ENCODE measurements at places on chromosomes 6 and 20.

DNA sequence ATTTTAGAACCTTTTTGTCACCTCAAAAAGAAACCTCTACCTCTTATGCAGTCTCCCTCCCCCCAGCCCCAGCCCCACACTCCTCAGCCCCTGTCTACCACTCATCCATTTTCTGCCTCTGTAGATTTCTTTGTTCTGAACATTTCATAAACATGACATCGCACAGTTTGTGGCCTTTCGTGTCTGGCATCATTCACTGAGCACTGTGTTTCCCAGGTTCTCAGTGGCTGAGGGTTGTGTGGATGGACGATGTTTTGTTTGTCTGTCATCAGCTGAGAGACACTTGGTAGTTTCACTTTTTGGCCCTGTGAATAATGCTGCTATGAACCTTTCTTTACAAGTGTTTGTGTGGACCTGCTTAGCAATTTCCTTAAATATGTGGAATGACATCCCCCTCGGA, 64.5 kb downstream of the FAM120B start:
- no peak for DNase-seq

- peak; percentile 40 for DNase-seq
Observed at GRCh38 chr6:111230351-111231089, 143.2 kb downstream of the SLC16A10 start.

DNA sequence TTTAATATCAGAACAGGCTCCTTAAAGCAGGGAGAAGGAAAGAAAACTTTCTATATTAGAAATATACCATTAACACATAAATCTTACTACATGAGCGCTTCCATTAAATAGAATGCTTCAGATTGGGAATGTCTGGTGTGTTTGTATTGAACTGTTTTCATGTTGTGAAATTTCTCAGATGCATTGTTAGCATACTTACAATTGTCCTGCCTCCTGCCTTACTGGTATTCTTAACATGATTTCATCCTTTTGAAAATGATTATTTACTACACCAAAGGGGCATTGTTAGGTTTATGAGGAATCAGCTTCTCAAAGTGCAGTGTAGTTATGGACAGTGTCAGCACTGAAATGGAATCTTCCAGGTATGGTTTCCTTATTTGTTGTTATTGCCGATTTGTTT, 145.6 kb downstream of the MTFR2 start:
- no peak for DNase-seq

DNA sequence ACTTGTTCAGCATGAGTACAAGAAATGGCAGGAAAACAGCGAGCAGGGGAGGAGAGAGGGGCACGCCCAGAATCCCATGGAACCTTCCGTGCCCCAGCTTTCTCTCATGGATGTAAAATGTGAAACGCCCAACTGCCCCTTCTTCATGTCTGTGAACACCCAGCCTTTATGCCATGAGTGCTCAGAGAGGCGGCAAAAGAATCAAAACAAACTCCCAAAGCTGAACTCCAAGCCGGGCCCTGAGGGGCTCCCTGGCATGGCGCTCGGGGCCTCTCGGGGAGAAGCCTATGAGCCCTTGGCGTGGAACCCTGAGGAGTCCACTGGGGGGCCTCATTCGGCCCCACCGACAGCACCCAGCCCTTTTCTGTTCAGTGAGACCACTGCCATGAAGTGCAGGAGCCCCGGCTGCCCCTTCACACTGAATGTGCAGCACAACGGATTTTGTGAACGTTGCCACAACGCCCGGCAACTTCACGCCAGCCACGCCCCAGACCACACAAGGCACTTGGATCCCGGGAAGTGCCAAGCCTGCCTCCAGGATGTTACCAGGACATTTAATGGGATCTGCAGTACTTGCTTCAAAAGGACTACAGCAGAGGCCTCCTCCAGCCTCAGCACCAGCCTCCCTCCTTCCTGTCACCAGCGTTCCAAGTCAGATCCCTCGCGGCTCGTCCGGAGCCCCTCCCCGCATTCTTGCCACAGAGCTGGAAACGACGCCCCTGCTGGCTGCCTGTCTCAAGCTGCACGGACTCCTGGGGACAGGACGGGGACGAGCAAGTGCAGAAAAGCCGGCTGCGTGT, 11.6 kb downstream of the TNFAIP3 start:
- DNase-seq, result no peak

DNA sequence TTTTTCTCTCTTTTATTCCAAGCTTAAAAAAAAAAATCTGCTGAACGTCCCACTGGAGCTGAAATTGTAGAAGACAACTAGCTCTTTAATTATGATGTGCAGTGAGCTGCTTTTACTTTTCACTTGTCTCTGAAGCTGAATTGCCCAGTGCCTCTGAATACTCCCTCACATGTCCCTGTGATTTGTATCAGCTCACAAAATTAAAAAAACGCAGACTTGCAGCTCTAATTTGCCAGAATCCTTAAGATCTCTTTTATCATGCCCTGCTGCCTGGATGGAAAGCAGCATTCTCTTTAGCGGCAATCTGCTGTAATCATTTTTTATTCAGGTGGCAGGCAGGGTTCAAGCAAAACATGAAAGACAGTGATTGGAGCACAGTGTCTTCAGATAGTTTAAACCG, 443.8 kb upstream of the SPTLC3 start:
- no peak for DNase-seq

GRCh38 chr6:157774153-157775135, 48.6 kb upstream of the SNX9 start:
- no peak for DNase-seq

GRCh38 chr6:140909625-140910024, 1223.1 kb upstream of the GJE1 start:
- no peak for DNase-seq

- no peak for DNase-seq
Observed at GRCh38 chr6:3284436-3284876, 25.7 kb downstream of the PSMG4 start.

GRCh38 chr6:43702534-43703440, 15.2 kb upstream of the MRPS18A start:
- peak; percentile 57 for DNase-seq

DNA sequence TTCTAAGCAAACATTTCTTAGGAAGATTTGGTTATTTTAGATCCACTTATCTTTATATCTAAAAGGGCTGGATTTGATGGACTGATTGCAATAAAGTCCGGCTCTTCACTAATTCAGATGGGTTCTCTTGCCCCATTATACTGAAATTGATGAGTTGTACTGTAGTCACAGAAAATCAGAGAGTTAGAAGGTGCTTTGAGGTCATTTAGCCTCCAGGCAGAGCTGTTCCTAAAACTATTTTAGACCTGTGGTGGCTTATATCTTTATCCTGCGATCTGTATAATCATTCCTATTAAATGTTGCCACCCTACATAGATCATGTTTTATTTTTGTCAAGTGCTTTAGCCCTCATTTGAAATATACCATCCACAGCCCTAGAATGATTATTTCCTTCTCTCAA, 61.3 kb upstream of the ATXN1 start:
- DNase-seq, result no peak

DNA sequence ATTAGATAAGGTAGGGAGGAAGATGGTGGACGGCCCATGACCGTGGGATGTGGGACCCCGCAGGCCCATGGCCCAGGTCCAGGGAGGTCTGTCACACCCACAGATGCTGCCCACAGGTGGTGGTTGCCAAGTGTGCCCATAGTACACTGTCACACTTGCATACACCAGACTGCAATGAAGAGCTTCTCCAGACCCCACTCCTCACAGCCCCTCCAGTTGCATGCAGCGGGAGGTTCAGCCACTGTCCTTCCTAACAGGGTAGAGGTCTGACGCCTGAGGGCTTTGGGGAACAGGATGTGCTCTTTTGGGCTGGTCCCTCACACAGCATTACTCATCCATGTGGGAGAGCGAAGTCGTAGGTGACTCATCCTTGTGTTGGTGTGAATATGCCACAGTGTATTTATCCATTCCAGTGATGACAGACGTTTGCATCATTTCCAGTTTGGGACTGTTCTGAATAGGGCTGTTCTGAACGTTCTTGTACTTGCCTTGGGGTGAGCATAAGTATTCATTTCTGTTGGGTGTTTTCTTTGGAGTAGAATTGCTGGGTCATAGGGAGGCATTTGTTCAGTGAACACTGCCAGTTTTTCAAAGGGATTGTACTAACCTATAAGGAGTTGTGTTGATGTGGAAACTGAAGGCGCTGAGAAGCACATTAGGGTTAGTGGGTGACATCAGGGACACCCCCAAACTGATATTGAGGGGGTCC, 10.1 kb upstream of the PYGB start:
- DNase-seq, result peak; percentile 99

Measured in BJ (cell line).